ENCODE measurements at places on chromosomes 4 and X.

DNA sequence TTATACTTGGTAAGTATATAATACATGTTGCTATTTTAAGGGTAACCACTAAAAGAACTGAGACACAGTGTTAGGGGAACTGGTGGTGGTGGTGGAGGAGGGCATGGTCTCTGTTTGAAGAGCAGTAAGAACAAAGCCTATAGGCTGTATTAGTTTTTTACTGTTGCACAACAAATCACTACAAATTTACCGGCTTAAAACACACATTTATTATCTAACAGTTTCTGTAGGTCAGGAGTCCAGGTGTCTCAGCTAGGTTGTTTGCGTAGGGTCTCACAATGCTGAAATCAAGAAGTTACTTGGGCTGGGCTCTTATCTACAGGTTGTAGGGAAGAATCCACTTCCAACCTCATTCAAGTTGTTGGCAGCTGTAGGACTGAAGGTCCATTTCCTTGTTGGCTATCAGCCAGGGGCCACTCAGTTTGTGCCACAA lies 52.6 kb downstream of the CASK start:
- no peak for DNase-seq

GRCh38 chr4:110643096-110643495 lies 20.2 kb upstream of the PITX2 start:
- DNase-seq, result no peak

DNA sequence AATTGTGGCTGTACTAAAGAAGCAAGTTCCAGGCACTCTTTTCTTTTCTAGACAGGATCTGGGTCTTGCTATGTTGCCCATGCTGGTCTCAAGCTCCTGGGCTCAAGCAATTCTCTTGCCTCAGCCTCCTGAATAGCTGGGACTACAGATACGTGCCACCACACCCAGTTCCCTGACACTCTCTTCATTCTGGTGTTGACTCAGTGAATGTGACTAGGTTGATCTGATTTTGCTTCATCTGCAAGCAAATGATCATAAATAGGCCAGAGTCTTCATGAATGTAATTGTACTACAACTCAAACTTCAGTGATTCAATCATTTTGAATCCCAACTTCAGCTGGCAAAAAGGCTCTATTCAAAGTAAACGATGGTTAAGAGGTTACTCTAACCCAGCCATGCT lies 78.5 kb downstream of the APBB2 start:
- no peak for DNase-seq

DNA sequence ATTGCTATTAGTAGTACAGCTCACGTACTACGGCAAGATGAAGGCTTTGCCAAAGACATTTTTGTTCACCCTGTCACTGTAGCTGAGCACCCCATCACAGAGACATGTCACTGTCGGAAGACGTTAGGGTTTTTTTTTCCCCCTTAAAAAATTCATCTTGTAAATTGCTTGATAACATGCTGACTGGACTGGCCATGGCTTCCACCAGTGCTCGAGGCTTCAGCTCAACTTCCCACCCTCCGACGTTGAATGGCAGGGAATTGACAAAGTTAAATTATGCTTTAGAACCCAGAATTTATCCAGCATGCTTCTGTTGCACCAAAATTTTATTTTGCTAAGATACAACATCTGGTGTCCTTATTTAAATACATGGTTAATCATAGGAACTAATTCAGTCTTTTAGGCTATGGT lies 707 bp upstream of the OTUD4 start:
- DNase-seq, result no peak

DNA sequence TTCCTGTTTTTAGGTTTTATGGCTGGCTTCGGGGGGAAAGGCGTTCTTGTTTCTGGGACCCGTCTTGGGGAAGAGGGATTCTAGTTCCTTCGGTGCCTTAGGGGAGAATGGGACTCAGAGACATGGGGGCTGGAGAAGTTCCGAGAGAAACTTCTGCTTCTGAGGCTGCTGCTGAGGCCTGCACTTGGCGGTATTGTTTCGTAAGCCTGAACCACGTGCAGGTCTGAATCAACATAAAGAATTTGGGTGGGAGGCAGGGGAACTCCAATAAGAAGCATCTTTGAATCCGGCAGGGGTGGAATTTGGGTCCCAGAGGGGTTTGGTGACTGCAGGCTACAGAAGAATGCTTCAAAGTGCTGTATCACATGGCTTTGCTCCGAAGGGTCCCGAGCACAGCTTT lies 15.1 kb downstream of the XG start:
- DNase-seq, result no peak

GRCh38 chr4:40552536-40552935 lies 77.1 kb downstream of the RBM47 start:
- DNase-seq, result no peak

DNA sequence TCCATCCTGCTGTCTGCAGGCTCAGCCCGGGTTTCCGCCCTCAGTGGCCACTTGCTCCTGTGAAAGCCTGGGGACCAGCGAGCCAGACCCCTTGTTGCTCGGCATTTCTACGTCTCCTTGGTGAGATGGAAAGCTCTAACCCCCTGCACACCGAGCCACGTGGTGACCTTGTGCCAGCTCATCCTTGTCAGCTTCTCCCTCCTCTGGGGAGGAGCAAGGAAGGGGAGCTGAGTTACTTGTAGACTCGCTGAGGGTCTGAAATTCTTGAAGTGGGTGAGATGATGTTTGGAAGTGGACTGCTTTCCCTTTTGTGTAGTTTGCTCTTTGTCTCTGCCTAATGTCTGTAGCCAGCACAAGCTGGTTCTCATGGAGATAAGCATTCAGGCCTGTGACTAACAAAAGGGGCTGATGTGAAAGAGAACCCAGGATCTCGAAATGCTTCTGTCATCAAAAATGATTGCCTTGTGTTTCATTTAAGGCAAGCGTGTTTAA lies 29.3 kb downstream of the RGS12 start:
- peak; percentile 40 for DNase-seq

DNA sequence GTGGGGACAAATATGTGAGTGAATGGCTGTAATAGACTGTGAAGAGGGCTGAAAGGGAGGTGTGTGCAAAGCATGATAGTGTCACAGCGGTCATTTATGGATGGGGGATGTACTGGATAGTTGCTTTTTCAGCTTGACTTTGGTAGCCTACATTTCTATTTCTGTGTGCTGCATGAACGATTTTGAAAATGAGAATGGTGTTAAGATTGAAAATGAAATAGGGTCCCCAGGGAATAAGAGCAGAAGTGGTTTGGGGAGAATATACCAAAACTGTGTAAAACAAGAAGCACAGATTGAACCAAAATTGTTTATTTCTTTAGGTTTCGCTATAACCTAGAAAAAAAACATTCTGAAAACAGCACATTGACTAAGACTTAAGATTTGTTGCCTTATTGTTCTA lies 58.8 kb upstream of the CLNK start:
- DNase-seq, result no peak

DNA sequence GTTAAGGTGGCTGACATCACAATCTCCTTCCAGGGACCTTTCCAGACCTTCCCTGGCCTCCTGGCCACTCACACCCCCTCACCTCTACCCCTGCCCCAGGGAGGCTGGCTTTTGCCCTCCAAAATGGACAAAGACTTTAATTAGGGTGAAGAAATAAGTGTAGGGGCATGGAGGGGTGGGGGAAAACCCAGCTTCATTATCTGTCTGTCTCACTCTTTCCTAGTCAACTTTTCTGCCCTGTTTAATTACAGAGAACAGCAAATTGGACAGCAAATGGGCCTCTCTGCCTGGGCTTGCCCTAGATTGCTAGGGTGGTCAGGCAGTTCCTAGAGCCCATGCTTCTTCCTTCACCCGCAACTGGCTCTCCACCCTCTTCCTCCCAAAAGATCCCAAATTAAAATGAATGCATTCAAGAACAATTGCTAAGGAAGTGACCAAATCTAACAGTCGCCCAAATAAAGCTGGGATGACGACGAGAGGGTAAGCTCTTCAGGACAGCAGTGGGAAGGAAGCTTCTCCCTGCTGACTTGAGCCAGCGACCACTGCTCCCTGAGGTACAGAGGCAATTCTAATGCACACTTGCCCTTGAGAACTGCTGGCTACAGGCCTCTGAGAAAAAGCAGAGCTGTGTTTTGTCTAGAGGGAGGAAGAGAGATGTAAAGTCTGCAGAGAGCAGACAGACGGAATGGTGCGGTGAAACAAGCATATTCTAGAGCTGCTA lies 12.4 kb downstream of the RAI2 start:
- no peak for DNase-seq

DNA sequence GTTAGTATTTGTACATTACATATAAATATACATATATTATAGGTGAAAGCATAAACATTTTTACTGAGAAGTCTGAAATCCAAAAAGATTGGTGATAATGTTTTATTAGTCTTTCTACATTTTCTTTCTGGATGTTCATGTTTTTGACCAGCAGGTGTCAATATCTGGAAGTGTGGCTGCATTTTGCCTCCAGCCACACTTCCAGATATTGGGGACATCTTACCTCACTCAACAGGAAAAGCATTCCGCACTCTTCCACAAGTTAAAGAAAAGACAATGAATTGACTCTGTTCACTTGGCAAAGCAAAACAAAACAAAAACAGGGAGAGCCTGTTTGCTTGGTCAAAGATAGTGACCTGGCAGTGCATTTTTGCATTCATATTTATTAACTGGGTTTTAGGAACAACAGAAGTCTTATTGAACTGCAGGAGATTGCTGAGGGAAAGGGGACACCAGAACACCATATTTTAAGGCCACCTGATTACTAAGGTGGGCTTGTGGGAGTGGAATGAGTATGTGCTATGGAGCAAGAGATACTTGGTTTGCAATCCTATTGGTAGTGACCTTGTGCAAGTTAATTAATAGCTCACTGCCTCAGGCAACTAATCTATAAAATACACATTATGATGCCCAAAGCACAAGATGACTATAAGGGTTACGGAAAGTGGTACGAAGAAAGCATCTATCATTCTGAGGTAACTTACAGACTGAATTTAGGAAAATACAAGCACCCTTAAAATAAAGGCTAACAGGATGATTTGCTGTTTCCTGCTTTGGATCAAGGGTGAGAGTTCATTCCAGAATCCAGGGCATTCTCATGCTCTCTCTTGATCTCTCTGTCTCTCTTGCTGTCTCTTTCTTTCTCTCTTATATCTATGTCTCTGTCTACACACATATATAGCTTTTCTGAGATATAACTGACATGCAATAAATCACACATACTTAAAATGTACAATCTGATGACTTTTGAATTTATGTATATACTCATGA lies 389.9 kb upstream of the EMCN start:
- peak; percentile 5 for DNase-seq

- DNase-seq, result peak; percentile 55
Measured at GRCh38 chr4:79982601-79983322, 90.3 kb downstream of the ANTXR2 start.

DNA sequence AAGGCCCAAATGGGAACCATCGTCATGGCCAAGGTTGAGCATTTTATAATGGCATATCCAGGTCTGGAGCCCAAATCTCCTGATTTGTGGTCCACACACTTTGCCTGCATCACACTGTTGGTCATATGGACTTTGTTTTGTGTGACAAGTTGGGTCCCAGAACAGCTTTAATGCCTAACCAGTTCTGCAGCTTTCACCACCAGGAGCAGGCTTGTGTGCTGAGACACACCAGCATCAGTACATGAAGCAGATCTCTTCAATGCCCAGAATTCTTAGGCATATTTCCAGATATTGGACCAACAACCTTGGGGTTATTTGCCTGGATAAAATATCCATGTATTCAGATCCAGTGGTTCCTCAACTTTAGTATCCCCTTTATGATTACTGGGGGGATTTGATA lies 371.3 kb downstream of the FBXW7 start:
- no peak for DNase-seq

GRCh38 chrX:74293343-74293946 lies 10.5 kb upstream of the ZCCHC13 start:
- peak; percentile 81 for DNase-seq

DNA sequence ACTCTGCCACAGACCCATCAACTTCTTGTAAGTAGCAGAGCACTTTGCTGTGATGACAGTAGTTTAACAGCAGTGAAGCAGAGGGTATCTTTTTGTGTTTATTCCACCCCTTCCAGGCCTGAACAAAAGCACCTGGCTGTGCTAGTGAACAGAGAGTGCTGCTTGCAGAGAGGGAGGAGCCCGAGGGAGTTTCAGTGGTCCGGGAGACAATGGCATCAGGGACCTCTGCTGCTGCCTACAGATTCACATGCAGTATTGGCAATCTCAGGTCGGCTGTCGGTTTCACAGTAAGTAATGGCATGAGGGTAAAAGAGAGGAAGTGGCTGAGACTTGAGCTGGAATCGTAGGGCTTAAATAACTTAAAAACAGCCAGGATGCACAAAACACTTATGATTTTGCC lies 755.8 kb downstream of the RPA4 start:
- no peak for DNase-seq

DNA sequence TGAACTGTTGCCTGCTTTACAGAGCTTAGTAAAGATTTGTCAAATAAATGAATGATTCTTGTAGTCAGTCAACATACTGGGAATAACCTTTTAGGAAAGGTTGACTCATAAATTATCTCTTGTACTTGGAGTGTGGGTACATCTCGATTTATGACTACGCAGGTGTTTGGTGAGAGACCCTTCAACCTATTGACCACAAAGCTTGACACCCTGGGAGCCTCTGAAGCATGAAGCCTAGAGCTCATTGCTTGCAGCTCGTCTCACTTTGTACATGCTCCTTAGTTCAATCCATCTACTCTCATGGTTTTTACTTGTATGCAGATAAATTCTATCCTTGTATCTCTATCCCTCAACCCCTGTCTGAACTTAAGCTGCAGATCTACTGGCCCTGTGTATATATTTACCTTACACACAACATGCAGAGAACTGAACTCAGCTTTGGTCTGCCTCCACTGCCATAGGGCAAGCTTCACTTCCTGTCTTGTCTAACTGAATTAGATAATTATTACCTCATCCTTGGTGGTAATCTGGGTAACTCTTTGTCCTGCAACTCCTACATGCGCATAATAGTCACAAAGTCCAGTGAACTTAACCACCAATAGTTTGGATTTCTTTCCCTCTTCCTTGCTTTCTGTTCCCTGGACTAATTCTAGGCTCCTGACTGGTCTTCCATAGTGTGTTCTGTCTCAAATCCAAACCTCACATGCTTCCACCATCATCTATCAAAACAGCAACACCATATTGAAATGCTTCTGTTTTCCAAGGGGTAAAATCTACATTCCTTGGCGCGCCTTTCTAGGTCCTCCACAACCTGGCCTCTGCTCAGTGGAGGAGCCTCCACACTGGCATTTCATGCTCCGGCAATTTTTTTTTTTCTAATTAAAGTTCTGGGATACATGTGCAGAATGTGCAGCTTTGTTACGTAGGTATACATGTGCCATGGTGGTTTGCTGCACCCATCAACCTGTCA lies 32.2 kb upstream of the FAT1 start:
- DNase-seq, result no peak

GRCh38 chrX:51893931-51894696 lies 691 bp downstream of the MAGED1 start:
- peak; percentile 10 for DNase-seq

DNA sequence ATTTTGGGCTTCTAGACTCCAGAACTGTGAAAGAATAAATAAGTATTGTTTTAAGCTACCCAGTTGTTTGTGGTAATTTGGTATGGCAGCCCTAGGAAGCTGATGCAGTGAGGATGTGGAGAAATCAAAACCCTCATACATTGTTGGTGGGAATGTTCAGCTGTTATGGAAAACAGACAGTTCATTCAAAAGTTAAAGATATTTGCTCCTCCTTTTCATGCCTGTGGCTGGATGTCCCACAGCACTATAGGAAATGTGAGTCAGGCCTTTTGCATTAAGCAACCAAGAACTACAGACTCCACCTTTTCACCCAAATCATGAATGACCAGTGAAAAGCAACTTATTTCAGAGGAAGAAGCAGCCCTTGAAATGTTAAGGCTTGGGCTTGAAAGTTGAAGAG lies 6.7 kb downstream of the BBS12 start:
- DNase-seq, result peak; percentile 86

GRCh38 chr4:3436798-3437581 lies 4.8 kb upstream of the HGFAC start:
- peak; percentile 40 for DNase-seq

GRCh38 chrX:139736151-139736550 lies 28.2 kb upstream of the MCF2 start:
- DNase-seq, result no peak
